ENCODE measurements at places on chromosomes 1 and 21.
A peak's percentile ranks its signal among the peaks of the same experiment; 100 is the strongest.

- DNase-seq: no peak
These were observed 314.8 kb upstream of the C1orf174 start for GRCh38 chr1:4214826-4215225.

GRCh38 chr1:156746728-156747631 lies 4.5 kb downstream of the HDGF start:
- peak; percentile 97 for DNase-seq

- no peak for DNase-seq
These were observed 45.4 kb upstream of the LRRN2 start for GRCh38 chr1:204730826-204731459.

GRCh38 chr1:33842348-33842747 lies 21.5 kb upstream of the HMGB4 start:
- DNase-seq: no peak

DNA sequence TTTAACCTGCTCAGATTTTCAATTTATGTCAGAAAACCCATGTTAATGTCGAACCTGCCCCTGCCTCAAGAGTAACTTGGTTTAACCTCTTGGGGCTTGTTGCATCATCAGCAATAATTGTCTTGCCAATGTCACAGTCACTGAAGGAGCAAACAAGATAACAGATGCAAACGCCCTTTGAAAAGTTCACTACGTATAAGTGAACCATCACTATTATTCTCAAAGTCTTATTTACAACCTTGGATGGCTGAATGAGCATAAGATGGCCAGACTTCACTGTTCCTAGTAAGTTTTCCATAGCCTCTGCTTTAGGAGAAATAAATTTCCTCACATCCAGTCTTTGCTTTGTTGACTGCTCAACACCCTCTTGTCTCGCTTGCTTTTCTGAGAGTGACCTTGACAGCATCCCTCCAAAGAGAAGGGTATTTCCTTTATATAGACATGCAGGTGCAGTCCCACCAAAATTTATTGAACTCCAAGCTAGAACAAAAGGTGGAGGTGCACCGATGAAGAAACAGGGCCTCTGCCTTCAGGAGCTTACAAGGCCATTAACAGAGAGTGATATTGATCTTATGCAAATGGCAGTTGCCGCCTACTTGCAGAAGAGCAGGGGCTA lies 749 bp upstream of the LRIG2 start:
- DNase-seq: no peak

- DNase-seq: no peak
These were observed 51.3 kb downstream of the PCP4 start for GRCh38 chr21:39918558-39918957.

- DNase-seq: no peak
These were observed 36.1 kb upstream of the CACYBP start for GRCh38 chr1:174963529-174964125.

GRCh38 chr1:84037758-84038611 lies 39.1 kb upstream of the TTLL7 start:
- no peak for DNase-seq

GRCh38 chr1:221343607-221344006 lies 398.3 kb downstream of the DUSP10 start:
- no peak for DNase-seq

Measured in HuH-7.5 (cell line).